Left ventricle myocardium inferior (tissue), 1 donor: ENCODE measurements at places on chromosomes 5 and 9. TPM values are rescaled to one million over a fixed set of nuclear protein-coding genes. Genes with fewer than 3 reads are reported as not detected.
A peak's percentile ranks its signal among the peaks of the same experiment; 100 is the strongest.

DNA sequence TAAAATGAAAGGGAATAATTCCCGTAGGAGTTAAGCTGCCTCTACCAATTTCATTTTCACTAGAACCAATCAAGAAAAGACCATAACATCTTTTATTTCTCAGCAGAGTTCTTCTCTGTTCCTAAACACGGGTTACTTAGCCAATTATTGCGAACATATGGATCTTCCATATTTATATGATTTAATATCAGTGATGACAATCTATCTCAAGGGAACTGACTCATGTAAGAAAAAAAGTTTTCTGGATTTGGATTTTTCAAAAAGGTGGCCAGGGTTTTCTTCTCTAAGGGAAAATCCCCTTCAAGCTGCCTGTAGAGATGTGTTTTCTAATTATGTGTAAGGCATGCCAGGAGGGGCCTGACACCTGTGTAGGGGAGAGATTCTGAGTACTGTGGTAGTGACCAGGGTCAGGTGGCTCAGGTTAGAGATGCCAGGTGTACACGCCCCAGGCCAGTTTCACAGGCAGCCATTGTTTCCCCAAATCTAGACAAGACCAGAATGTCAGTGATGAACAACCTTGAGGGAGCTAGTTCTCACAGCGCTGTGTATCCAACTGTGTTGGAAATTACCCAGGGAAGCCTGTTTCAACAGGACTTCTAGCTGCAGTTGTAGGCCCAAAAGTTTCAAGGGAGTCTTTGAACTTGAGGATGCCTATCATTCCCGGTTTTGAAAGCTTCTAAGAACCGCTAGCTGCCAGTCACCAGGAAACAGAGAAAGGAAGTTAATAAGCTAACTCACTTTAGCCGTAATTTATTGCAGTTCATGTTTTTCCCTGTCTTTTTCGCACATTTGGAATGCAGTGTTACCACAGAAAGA is 572.5 kb upstream of the RGMB start:
- DNase-seq = no peak

DNA sequence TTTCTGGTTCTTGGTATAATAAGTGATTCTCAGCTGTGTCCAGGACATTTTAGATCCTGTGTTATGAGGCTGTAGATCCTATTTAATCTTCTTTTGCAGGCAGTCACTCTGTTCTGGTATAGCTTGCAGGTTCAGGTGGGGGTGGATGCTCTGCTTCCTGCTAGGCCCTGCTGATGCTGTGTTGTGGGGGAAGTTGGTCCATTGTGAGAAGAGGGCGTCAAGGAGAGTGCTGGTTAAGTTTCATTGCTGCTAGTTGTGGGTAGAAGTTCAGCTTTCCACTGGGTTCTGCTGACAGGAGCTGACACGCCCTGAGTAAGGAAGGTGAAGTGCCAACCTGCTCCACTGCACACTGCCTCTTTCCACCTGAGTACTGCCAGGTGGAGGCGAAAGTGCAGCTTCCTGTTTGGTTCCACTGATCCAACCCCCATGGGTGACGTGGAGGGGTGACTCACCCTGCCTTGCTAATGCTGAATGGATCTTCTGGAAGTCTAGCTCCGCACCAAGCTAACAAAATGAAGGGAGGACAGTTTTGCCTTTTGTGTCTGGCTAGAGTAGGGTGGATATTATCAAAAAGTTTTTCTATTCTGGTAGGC is 16.3 kb downstream of the NMRK1 start:
- no peak for DNase-seq

SLC45A2 gene
- total RNA-seq = not detected

- no peak for DNase-seq
Observed at GRCh38 chr9:24460781-24461180, 84.9 kb downstream of the IZUMO3 start.

DNA sequence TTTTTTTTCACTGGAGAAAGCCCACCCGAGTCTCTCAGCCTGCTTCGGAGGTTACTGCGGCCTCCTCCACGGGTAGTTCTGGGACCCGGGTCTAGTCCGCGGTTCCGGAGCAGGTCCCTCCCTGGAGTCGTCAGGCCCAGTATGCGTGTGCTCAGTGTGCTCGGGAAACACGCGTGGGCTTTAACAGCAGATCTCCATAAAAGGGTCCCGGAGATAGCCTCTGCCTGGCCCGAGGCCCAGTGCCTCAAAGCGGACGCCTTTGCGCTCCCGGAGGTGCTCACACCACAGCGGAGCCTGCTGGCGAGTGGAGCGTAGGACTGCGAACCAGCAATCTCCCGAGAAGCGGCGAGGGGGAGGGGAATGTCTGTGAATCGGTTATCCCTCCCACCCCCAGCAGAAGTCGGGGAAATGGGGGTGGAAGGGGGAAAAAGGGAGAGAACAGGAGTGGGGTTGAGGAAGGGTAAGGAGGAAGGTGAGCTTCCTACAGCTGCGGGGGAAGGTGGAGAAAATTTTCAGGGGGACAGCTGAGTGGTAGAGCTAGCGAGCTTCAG is 28.7 kb downstream of the CDKN2A start:
- DNase-seq = no peak

DNA sequence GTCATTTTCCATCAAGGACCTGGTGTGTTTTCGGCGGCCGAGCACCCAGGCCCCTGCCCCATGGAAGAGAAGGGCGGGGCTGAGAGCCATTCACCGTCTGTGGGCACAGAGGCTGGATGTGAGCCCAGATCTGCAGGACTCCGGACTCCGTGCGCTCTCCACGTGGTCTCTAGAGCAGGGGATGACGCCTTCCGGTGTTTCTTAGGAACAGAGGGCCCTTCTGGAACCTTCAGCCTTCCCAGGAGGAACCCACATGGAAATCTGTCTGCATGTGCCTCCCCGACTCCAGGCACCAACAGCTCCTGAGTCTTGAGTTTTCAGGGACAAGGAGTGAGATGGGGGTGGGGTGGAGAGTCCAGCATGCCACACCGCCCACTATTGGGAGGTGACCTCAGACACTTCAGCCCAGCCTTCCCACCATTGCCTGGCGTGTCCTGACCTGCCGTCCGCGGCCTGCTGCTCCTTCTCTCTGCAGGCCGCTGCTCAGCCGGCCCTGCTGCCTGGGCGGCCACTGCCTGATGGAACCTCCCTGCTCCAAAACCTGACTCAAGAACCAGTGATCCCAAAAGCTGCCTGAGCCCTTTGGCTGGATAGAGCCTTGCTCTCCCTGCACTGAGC is 2.4 kb upstream of the RXRA start:
- DNase-seq = peak; percentile 31

DNA sequence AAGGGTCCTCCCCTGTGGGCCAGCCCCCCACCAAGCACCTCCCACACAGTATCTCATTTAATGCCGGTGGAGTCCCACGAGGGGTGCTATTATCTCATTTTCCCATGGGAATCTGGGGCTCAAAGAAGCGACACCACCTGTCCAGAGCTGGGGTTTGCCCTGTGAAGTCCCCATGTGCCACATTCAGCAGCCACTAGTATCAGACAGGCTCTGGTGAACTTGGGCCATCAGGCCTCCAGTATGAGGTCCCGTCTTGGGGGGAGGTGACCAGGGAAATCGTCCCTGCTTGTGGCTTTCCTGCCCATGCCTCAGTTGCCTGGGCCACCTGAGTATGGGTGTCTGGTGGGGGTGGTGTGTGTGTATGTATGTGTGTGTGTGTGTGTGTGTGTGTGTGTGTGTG is 222.7 kb downstream of the PBX3 start:
- no peak for DNase-seq

PCDHGA12 gene
- 4.8 TPM for total RNA-seq

GRCh38 chr5:84450617-84451414 is 66.1 kb upstream of the EDIL3 start:
- no peak for DNase-seq

CCDC180 gene
- 2.4 TPM for total RNA-seq

DNA sequence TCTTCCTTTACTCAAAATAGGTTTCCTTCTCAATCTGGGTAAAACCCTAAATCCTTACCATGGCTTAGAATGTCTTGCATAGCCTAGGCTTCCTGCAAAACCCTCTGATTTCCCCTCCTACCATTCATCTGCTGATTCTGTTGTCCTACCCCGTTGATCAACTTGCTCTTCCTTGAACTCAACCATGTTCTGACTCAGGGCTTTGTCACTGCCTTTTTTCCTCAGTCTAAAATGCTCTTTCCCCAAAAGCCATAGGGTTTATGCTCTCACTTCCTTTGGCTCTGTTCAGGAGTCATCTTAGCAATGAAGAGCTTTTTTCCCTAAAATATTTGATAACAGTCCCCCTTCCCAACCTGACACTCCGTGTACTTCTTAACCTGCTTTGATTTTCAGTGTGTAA is 79.4 kb upstream of the IZUMO3 start:
- no peak for DNase-seq

DNA sequence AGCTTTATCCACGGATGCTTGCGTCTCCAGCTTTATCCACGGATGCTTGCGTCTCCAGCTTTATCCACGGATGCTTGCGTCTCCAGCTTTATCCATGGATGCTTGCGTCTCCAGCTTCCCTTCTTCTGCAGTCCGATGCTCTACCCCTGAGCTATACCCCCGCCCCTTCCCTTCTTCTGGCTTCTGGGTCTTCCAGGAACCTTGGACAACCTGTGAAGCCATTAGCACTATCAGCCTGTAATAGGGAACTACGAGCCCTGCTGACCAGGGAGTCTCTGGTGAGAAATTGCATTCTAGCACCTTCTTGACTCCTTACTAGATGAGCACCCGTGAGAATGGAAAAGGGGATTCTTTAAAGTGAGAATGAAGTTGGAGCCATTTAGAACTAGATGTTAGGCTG is 39.1 kb upstream of the SH3PXD2B start:
- DNase-seq = no peak

DNA sequence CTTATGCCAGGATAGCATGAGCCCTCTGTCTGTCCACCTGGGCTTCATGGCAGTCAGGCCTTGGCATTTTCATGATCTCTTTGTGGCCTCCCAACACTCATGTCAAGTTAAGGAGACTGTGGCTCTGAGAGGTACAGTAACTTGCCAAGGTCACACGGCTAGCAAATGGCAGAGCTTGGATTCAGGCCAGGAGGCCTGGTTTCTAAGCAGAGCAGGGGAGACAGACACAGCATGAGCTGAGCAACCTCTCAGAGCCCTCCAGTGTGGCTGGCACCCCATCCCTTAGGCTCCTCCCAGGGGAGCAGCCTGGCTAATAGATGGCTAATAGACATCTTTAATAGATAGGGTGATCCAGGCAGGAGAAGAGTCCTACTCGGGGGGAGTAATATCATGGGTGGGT is 4.1 kb downstream of the SYNPO start:
- DNase-seq = peak; percentile 65

KIF12 gene
- total RNA-seq = not detected

DNA sequence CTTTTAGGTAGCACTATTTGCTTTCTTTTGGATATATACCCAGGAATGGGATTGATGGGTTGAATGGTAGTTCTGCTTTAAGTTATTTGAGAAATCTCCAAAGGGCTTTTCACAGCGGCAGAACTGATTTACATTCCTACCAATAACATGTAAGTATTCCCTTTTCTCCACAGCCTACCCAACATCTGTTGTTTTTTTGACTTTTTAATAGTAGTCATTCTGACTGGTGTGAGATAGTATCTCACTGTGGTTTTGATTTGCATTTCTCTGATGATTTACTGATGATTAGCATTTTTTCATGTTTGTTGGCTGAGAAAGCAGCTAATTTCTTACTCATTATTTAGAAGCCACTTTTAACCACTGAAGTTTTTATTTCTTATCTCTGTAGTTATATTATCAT is 221.1 kb upstream of the ACTBL2 start:
- DNase-seq = no peak

DNA sequence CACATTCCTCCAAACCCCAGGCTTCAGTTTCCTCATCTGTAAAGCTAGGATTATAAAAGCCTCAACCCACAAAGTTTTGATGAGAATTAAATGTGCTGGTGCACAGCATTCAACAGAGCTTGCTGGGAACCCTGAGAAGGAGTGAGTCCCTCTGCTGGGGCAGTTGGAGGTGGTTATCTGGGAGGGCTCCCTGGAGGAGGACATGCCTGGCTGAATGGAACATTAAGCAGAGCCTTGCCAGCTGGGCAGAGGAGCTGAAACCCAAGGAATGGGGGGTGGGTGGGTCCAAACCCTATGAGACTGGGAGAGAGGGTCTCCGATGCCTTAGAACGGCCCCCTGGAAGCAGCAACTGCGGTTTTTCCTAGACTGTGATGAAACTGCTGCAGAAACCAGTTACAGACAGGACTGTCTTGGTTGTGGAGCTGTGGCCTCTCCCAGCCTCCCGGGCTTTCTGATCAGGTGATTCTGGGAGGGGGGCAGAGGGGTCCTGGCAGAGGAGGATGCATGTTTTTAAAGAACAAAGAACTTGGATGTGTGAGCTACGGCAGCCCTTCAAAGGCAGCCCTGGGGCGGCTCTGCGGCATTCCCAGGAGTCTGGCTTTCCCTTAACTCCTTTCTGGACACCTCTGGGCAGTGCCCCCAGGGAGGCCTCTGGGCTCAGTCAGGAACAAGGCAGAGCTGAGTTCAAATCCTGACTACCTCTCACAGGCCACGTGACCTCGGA is 20.8 kb downstream of the FIBCD1 start:
- no peak for DNase-seq

PLEKHG4B gene
- total RNA-seq = not detected

DNA sequence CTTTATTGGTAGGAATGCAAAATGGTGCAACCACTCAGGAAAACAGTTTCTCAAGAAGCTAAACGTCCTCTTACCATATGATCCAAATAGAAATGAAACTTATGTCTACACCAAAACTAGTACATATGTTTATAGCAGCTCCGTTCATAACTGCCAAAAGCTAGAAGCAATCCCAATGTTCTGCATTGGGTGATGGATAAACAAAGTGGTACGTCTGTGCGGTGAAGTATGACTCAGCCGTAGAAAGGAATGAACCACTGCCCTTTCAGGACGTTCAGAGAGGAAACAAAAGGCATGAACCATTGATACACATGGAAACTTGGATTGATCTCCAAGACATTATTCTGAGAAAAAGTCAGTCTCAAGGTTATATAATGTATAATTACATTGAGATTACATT is 27.6 kb downstream of the HNRNPH1 start:
- DNase-seq = no peak

MARCOL gene
- total RNA-seq = not detected

GRCh38 chr5:34580983-34581382 is 75.1 kb upstream of the RAI14 start:
- DNase-seq = no peak

GRCh38 chr5:132949136-132949535 is 14.3 kb downstream of the AFF4 start:
- no peak for DNase-seq

TCF7 gene
- total RNA-seq = 3.0 TPM
